Spleen (tissue), 13 donors: ENCODE measurements at places on chromosomes 4 and X.

- DNase-seq: no peak
Measured at GRCh38 chr4:76458825-76459224, 23.8 kb downstream of the SHROOM3 start.

- no peak for DNase-seq
Measured at GRCh38 chr4:179692222-179692621, 2250.0 kb upstream of the AGA start.

GRCh38 chr4:115873048-115873447 is 759.6 kb upstream of the NDST4 start:
- peak; percentile 34 for DNase-seq

DNA sequence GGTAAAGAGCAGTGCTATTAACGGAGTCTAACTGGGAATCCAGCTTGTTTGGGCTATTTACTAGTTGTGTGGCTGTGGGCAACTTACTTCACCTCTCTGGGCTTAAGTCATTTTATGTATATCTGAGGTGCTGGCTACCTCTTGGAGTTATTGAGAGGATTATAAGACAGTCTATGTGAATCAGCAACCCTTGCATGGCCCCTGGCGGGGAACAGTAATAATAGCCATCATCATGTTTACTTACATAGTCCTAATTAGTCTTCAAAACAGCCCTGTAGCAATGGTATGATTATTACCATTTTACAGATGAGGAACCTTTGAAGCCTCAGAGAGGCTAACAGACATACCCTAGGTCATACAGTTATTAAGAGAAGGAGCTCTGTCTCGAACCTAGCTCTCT is 1.5 kb downstream of the HPRT1 start:
- DNase-seq: no peak

DNA sequence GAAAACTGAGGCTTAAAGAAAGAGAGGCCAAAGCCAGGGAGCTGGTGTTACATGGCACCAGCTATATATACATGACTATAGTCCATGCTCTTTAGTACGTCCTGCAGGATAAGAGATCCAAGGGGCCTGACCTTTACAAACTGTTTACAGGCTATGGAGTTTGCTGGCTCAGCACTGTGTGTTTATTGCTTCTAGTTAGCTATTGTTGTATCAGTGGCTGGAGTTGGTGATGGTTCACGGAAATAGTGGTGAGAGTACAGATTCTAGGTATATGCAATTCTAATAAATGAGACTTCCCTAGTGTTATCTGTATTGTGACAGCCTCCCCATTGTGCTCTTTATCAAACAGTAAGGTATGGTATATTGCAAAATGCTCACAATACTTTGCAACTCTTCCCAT is 46.5 kb downstream of the REPS2 start:
- no peak for DNase-seq

DNA sequence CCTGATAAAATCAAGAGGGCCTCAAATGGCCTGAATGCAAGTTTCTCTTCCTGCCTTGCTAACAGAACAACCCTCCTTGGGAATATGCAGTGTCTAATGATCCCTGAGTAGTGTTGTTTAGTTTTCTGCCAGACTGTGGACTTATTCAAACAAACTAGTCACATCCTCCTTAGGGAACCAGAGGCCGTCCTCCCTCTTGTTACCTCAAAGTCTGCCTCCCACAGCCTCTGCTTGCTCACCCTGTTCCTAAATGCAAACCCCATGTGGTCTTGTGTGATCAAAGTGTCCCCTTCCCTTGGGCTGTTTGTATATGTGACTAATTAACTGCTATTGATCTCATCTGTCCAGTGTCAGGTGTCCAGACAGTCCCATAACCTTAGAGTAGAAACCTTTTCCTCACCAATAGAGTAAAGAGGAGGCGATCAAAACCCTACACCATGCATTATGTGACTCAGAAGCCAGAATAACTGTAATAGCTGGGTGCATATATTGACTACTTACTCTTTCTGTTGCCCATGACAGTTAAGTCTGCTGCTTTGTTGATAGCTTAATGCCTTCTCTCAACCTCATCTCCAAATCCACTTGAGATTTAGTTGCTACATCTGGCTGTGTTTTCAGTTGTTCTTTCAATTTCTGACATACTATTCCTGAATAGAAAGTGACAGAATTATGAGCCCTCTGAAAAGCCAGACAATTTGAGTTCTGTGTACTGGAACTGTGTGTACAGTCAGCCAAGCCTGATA is 473.0 kb upstream of the NWD2 start:
- DNase-seq: no peak

GRCh38 chrX:101658661-101659491 is 774 bp downstream of the ARMCX2 start:
- DNase-seq: peak; percentile 84

GRCh38 chrX:44967221-44967620 is 94.2 kb downstream of the KDM6A start:
- no peak for DNase-seq

DNA sequence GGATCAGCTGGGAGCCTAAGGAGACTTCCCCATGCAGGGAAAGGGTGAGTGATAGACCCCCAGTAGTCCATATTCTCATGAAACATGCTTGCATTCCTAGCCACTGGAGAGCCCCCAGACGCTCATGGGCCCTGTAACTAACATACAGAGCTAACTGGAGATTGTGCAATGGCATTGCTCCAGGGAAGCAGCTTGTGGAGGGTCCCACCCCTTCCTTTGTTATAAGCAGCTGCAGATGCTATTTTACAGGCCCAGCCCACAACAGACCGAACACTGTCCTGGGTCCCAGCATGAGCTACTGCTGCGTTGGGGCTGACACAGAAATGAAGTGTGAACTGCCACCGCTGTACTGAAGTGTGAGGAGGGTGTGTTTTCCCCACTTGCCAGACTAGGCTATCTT is 1465.7 kb upstream of the DIAPH2 start:
- no peak for DNase-seq

- DNase-seq: no peak
Measured at GRCh38 chr4:76515975-76516843, 81.2 kb downstream of the SHROOM3 start.

DNA sequence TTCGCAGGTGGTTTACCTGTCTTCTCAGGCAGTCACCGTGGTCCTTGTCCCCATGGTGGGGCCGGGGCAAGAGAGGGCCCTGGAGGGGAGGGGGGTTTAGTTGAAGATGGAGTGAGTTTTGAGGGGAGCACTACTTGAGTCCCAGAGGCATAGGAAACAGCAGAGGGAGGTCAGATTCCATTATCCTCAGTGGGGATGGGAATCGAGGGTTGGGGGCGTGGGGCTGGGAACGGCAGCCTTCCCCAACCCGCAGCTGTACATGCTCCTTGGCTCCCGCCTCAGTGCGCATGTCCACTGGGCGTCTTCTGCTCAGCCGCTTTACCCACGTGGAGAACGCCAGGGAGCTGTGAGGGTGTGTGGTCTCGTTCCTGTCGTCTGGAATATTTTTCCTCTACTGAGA is at the start of gene GAGE10:
Gene GAGE10 (plus strand): TSS at position 301 of the 400 bp plus-strand sequence. CDS start 1,214 bp downstream, outside the sequence.
- no peak for DNase-seq

GRCh38 chr4:16814361-16814760 is 84.1 kb downstream of the LDB2 start:
- no peak for DNase-seq

GRCh38 chr4:36930562-36931111 is 313.9 kb upstream of the NWD2 start:
- no peak for DNase-seq

GRCh38 chr4:186104890-186105646 is 564 bp downstream of the FAM149A start:
- peak; percentile 79 for DNase-seq

GRCh38 chr4:57494821-57495220 is 384.6 kb upstream of the IGFBP7 start:
- DNase-seq: no peak

GRCh38 chr4:124018383-124019317 is 622.1 kb downstream of the SPRY1 start:
- DNase-seq: peak; percentile 70

GRCh38 chr4:81751531-81752289 is 280.0 kb upstream of the RASGEF1B start:
- DNase-seq: no peak

- no peak for DNase-seq
Measured at GRCh38 chr4:122758033-122758432, 25.5 kb downstream of the BBS12 start.

- no peak for DNase-seq
Measured at GRCh38 chrX:24761306-24761705, 67.6 kb downstream of the POLA1 start.

GRCh38 chrX:152177497-152178269 is 39.3 kb upstream of the MAGEA10 start:
- DNase-seq: no peak

- no peak for DNase-seq
Measured at GRCh38 chr4:159216834-159217233, 114.0 kb downstream of the RAPGEF2 start.

GRCh38 chrX:130246084-130246483 is 22.6 kb downstream of the ZNF280C start:
- no peak for DNase-seq

DNA sequence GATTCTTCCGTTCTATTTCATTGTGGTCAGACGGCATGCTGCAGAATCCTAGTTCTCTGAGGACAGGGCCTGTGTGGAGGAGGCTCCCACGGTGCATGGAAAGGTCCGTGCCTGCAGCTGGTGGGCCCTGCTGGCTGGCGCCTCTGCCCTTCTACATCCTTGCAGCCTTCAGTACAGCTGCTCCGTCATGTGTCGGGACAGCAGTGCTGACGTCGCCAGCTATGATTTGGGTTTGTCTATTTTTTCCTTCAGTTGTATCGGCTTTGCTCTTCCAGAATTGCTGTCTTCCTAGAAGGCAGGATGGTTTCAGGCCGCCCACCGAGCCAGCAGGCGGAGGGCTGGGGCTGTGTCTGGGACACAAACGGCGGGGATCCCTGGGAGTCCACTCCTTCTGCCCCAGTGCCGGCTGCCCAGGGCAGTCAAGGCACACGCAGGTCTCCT is 32.1 kb upstream of the CPLX1 start:
- DNase-seq: peak; percentile 51

DNA sequence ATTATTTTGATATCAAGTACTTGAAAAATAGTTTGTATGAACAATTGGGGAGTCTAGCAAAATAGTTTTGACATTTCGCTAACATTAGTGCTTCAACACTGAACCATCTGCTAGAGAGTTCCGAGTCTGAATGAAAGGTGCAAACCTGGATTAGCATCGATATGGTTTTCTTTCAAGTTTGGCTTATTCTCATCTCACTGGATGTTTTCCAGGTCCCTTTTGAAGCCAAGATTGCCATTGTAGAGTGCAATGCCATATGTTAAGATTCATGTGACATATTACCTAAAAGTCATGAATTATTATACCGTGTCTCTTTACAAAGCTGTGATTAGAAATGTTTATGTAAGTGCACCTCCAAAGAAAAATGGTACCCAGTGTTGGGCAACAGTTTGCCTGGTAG is 36.8 kb upstream of the NAA11 start:
- DNase-seq: no peak

DNA sequence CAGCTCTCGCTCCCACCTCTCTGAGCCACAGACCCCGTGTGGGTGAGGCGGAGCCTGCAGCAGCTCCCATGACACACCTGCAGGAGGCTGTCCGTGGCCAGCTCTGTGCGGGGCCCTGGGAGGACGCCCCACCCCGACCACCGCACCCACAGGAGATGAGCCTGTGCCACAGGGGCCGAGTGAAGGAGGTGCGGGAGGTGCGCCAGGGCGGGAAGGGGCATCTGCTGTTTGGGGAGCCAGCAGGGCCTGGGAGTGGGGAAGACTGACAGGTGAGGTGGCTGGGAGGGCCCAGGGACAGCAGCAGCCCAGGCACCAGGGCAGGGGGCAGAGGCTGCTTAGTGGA is 52.0 kb downstream of the ACOX3 start:
- DNase-seq: no peak

DNA sequence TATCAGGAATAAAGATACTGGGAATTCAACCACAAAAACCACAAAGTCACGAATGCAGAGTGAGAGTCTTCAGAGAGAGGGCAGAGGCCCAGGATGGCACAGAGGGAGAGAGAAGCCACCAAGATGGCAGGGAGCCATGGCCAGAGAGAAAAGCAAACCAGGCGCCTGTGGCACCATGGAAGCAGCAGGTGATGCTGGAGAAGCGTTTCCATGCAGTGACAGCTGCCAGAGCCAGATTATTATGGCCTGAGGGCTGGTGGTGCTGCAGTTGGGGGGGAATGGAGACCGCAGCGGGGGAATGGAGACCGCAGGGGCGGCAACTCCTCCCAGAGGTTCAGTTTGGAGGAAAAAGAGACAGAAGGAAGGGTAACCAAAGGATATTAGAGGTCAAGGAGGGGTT is 5.8 kb downstream of the TAFAZZIN start:
- no peak for DNase-seq

- no peak for DNase-seq
Measured at GRCh38 chr4:5757091-5757490, 46.1 kb downstream of the EVC start.

GRCh38 chrX:41785685-41786084 is 61.7 kb downstream of the GPR82 start:
- no peak for DNase-seq

DNA sequence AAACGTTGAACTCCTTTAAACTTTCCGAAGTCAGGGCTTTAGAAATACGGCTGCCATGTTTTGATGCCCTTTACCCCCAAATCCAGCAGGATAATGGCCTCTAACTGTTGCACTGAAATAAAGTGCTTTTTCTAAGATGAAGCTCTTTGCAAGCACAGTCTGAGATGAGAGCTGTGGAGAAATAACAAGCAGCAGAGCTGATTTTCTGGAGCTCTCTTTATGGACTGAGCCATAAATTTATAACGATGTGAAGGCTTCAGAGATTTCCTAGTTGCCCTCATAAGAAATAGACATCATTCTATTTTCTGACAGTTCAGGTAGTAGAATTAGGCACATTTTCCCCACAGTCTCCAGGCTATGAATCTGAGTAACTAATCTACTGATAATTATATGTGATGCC is 567.3 kb downstream of the PDHA2 start:
- no peak for DNase-seq

- peak; percentile 99 for DNase-seq
Measured at GRCh38 chr4:38663801-38664705, at the start of gene KLF3. Gene KLF3, plus strand, starts transcription at chr4:38664199. Its CDS starts 16,427 bp downstream, at chr4:38680626.

DNA sequence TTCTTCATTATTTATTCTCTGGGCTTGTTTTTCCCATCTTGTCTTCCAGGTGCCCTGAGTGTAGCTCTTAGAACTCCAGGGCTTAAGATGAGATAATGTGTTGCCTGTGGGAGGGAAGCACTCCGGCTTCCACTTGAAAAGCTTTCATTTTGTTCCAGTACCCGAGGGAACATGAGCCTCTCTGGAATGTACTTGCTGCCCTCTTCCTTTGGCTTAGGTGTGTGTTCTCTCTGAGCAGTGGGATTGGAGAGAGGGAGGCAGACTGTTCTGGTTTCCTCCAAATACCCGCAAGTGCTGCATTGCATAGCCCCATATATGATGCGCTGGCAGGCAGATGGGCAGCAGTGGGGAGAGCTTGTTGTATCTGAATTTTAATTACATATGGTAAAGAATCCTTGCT is 861 bp upstream of the DTHD1 start:
- DNase-seq: no peak

GRCh38 chr4:5924461-5925125 is 31.7 kb upstream of the CRMP1 start:
- DNase-seq: no peak

- DNase-seq: no peak
Measured at GRCh38 chrX:118637997-118638396, 89.4 kb upstream of the IL13RA1 start.
